ENCODE measurements at places on chromosomes 12 and 14. TPM values are rescaled to one million over a fixed set of nuclear protein-coding genes. Genes with fewer than 3 reads are reported as not detected.

The CLEC9A gene
- not detected for total RNA-seq

The RPGRIP1 gene
- 0.37 TPM for total RNA-seq

The HSPB8 gene
- total RNA-seq = 15.4 TPM

The IGF1 gene
- not detected for total RNA-seq

The B3GNT4 gene
- total RNA-seq = 0.63 TPM

The KRT2 gene
- not detected for total RNA-seq

The KRT79 gene
- not detected for total RNA-seq

The PTPRO gene
- total RNA-seq = not detected

The GALNT8 gene
- total RNA-seq = not detected
